Kasumi-1 (cell line): ENCODE measurements at places on chromosomes 16 and 17.

DNA sequence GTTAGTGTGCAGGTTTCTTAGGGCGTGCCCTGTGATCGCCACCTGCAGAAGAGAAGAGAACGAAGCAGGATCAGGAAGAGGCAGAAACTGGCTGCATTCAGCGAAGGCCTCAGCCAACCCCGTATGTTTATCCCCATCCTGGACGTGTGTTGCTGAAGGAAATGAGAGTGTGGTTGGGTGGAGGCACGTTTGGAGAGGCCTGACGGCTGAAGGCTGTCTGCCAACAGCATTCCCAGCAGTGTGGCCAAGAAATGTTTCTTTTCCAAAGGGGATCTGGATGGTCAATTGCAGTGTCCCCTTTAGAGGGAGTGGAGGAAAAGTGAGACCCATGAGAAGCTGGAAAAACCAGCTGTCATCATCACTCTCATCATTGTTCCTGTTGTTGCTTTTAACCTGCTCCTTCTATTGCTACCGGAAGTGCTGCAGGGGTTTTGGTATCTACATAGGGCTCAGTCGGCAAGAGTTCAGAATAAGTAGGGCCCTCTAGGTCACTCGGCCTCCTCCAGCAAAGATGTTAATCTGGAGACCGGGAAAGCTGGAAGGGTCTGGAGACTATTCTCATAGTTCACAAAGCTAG is 46.5 kb upstream of the SLC47A1 start:
- DNase-seq, result no peak

DNA sequence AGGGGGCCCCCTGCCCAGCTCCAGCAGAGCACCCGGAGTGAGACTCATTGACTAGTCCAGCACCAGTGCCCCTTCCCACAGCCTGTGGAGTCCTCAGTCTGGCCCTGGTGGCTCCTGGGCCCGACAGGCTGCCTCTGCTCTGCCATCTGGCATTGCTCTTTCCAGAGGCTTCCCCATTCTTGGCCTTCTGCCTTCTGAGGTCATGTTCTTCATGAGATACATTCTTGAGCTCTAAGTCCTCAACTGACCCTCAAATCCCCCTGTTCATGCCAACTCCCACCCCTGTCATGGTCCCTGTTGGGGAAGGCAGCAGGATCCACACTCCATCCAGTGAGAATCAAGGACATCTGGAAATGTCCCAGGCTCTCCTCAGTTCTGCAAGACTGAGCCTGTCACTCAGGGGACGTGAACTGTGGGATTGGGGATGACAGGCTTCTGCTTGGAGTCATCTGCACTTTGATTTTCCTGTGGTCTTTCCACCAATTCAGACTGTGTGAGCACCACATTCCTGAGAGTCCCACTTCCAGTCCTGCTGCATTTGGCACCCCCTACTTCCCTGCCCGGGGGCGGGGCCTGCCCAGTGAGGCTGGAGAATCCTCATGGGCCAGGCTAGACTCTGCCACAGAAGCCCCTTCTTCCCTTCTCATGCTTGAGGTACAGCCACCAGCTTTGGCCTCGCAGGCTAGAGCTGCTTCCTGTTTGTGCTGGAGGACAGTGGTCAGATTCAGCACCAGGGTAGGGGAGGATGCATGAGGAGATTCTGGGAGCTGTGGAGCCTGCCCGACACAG is 2.7 kb downstream of the TRPV2 start:
- no peak for DNase-seq

GRCh38 chr17:7407485-7408251 is at the start of gene NLGN2:
NLGN2 (plus strand) TSS chr17:7407845; CDS start chr17:7408256, 411 bp downstream.
- no peak for DNase-seq

GRCh38 chr17:21843318-21843865 is 151.1 kb downstream of the KCNJ18 start:
- DNase-seq, result no peak

DNA sequence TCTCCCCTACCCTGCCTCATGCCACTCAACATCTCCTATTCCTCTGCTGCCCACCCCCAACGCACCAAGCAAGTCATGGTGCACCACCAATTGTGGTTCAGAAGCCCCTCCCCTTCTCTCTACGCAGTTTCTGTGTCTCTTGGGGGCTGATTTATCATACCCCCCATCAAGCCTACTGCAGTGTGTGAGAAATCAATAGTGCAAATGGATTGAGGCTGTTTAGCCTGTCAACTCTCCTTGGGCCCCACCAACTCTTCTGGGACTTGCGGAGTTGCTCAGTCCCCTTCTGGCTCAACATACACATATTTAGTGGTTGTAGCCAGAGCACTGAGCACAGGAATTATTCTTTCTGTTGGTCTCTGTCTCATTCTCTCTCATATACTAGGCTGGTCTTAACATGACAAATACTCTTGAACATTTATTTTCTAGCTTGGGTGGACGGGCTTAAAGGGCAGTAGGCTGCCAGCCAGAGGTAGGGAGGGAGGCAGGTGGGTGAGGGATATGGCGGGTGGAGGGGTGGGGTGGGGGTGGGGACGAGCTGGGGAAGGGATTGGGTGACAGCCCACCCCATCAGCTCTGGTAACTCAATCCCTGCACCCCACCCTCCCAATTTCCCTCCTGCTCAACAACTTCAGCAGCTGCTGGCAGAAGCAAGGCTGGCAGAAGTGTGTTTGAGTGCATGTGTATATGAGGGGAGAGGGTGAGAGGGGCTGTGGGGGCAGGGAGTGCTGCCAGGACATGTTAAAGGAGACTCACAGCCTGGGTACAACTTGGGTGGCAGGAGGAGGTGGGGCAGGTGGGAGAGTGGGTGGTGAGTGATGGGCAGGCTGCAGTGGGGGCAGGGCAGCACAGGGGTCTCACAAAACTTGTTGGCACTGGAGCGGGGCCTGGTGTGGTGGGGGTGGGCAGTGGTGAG is 4.9 kb downstream of the RARA start:
- no peak for DNase-seq

- DNase-seq, result peak; percentile 43
Measured at GRCh38 chr17:2064980-2065785, 10.3 kb downstream of the HIC1 start.
